ENCODE measurements at places on chromosomes 4 and X.

GRCh38 chr4:22471999-22472461 lies 43.8 kb downstream of the ADGRA3 start:
- DNase-seq, result no peak

GRCh38 chr4:20641976-20642375 lies 58.3 kb upstream of the PACRGL start:
- no peak for DNase-seq

DNA sequence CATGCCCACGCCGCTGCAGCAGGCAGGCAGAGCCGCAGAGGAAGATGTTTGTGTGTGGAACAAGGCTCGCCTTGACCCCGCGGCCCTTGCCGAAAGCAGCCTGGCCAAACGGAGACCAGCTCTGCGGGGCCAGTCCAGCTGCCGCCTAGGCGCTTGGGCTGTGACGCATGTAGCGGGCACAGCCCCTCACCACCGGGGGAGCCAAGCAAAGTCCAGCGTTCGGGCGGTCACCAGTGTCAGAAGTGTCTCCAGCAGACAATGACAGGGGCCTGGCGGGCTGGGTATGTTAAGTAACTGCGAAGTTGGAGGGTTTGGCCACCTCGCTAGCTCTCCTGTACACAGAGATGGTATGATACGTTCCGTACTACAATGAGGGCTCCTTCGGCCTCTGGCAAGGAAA lies 1.3 kb downstream of the AMER1 start:
- peak; percentile 3 for DNase-seq

- DNase-seq, result no peak
Measured at GRCh38 chrX:49160908-49161307, 1.6 kb upstream of the MAGIX start.

DNA sequence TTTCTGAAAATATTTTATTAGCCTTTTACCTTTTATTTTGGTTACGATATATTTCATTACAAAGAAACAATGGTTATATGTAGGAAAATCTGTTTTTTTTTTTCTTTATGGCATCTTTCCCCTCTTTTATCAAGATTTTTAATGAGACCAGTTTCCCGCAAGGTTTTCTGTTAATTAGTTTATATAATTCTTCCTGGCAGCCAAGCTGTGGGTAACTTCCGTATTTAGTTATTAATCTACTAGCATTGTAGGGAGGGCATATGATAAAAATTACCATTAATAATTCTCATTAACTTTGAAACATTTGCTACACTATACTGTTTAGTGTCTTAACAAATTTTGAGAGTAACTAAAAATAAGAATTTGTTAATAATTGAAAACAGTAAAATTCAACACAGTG lies 181.1 kb upstream of the GPRIN3 start:
- DNase-seq, result no peak

DNA sequence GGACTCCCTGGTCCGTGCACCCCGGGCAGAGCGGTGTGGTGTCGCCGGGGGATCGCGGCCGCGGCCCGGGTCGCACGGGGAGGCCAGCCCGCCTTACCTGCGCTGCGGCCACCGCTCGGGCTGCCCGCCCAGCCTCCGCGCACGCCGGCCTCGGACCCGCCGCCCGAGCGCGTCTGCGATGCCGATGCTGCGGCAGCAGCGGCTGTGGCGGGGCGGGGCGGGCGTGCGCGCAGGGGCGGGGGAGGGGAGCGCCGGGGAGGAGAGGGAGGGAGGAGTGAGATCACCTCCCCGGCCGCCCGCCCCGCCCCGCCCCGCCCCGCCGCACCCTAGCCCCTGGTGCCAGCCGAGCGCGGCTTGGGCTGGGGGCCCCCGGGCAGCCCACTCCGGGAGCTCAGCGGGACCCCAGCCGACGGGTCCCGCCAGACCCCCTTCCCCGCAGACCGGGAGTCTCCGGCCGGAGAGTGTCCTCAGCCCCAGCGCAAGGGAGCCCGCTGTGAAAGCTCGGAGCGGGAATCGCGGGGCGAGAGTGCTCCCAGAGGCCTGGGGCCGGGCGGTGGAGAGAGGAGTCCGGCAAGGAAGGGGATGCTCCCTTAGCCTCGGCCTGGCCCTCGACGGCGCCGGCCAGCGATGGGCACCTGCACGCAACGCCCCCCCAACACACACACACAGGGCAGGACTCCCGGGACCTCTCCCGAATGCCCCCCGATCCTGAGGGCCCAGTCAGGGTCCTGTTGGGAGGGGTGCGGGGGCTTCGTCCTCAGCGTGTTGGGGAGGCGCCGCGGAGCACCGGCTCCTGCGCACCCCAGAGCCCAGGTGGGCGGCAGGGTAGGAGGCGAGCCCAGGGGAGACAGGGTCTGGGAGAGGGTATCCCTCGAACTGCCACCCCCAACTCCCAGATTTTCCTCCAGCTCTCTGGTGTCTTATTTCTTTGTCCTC lies at the start of gene L1CAM:
Gene L1CAM (minus strand): TSS at position 206 of the 936 bp plus-strand sequence. CDS start 10,337 bp downstream, outside the sequence.
- peak; percentile 3 for DNase-seq

DNA sequence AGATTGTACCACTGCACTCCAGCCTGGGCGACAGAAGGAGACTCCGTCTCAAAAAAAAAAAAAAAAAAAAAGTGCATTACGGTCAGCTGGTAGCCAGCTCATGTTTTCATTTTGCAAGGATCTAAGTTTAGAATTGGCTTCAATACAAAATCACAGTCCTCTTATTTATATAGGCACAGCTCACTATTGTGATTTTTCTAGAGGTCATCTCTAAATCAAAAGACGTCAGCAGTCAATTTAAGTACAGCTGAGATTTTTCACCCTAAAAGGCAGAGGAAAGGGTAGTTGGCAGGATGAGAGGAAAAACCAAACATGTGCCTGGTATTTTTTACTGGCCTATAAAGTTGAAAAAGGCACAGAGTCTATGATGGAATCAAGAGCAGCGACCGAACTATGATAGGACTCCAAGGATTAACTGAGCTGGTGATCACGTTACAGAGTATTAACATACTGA lies 30.8 kb downstream of the ASB5 start:
- DNase-seq, result no peak

- DNase-seq, result peak; percentile 59
Measured at GRCh38 chrX:134622056-134622812, 36.0 kb downstream of the PLAC1 start.

- DNase-seq, result no peak
Measured at GRCh38 chrX:120514236-120514635, 45.1 kb upstream of the LAMP2 start.

- DNase-seq, result no peak
Measured at GRCh38 chrX:3192835-3193234, 151.6 kb downstream of the ARSF start.

DNA sequence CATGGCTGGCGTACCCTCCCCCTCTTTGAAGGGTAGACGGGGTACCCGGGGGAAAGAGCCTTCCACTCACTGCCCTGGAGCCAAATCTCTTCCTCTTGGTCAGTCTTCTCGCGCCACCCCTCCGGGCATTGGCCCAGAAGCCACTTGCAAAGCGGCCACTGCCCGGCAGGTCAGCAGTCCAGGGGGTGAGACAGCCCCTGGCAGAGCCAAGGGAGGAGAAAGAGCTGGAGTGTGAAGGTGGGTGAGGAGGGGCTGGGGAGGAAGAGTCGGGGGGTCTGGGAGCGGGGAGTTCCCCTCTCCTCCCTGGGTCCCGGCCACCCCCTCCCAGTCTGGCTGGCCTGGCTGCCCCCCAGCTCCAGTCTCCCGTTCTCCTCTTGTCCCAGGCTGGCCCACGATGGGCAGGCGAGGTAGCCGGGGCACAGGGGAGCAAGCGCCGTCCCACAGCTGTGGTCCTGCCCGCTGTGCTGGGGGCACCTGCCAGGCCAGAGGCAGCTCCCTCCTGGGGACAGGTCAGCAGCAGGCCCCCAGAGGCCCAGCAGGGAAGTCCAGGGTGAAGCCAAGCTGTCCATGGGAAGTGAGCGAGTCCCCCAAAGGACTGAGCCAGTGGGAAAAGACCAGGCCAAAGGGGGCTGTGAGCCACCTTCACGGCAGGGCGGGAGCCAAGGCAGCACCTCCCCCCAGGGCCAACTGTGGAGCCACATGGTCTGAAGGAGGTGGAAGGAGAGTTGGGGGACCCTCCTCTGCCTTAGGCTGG lies 21.6 kb upstream of the DUSP9 start:
- no peak for DNase-seq

GRCh38 chrX:145865082-145865481 lies 47.5 kb downstream of the SLITRK2 start:
- DNase-seq, result no peak

- DNase-seq, result no peak
Measured at GRCh38 chr4:13112030-13112429, 372.1 kb downstream of the RAB28 start.

DNA sequence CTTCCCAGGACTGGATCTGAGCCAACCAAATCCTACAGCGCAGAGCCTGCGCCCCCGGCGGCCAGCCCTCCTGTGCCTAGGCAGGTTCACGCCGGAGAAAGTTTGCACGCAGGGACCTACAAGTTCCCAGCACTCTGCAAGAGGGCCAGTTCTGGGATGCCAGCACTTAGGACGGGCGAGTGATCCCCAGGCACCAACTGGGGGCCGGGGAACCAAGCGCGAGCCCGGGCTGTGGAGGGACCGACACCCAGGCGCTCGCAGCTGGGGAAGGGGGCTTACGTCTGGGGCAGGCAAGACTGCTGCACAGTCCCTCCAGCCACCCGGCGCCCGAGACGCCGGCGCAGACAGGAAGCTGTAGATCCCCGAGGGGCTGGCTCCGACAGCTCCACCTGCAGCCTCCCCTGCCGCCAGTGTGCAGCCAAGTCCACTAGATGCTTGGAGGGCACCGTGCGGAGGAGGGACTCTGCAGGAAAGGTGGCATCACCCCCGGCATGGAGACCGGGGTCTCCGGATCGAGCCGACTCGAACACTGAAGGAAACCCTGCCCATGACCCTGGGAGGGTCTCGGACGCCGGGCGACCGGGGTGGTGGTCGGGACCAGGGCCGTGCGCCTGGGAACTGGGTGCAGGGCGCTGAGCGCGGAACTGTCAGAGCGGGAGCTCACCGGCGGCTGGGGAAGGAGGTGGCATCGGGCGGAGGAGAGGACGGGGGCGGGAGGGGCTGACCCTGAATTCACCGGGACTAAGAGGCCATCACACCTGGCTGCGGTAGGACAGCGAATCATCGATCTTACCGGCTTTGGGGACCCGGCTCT lies 566 bp downstream of the CORIN start:
- peak; percentile 79 for DNase-seq

DNA sequence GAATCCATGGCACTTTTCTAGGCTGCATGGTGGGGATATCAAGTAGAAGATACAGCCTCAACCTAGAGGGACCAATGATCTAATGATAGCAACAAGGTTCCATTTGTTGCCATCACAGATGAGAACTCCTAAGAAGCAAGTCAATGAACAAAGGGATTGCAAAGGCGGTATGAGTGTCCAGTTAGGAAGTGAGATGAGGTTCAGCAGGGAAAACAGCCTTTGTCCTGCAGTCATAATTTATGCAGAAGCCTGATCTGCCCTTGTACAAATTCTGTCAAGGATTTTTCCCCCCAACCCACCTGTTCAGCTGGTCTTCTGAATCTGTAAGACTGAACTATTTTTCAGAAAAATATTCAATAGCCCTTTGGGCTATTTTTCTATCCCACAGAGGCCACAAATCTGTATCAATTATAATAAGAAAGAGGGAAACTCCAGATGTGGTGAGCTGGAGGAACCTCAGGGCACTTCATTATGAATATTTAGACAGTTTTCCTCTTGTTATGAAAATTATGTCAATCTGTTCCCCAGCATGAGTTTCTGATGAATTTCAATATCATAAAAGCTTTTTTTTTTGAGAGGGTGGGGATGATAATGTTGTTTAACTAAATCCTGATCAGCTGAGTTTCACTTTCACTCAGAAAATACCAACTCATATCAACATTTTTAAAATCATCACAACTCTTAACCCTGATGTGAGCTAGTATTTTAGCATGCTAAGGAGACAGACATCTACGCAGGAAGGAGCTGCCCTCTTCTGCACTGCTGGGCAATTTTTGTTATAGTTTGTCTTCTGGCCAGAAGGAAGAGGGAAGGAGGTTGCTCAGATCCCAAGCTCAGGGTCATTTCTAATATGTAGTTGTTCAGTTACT lies 127.2 kb upstream of the MAP3K15 start:
- DNase-seq, result peak; percentile 20

- DNase-seq, result no peak
Measured at GRCh38 chrX:27444093-27444908, 18.8 kb downstream of the PPP4R3C start.

DNA sequence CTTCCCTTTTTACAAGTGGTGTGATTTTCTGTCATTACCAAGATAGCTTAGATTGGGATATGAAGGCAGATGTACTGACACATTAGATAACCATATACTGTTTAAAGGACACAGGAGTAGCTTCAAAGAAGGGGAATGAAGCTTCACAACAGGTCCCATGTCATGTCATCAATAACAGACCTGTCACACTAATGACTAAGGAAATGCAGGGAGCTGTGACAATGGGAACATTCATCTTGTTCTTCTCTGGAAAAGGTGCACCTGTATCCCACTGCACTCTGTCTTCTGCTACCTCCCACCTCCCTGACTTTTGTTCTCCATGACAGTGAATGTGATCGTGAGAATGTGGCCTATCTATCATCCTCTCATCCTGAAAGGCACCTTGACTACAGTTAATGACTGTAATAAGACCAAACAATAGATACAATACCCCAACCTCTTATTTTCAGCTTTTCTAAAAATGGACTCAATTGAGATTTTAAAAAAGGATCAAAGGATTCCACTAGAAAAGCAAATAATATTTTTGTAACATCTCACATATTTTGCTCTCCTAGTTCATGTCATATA lies 472.5 kb downstream of the STPG2 start:
- DNase-seq, result no peak

- DNase-seq, result peak; percentile 9
Measured at GRCh38 chr4:173288296-173288695, 45.9 kb downstream of the HMGB2 start.

GRCh38 chr4:167359711-167360110 lies 125.4 kb upstream of the SPOCK3 start:
- DNase-seq, result no peak

DNA sequence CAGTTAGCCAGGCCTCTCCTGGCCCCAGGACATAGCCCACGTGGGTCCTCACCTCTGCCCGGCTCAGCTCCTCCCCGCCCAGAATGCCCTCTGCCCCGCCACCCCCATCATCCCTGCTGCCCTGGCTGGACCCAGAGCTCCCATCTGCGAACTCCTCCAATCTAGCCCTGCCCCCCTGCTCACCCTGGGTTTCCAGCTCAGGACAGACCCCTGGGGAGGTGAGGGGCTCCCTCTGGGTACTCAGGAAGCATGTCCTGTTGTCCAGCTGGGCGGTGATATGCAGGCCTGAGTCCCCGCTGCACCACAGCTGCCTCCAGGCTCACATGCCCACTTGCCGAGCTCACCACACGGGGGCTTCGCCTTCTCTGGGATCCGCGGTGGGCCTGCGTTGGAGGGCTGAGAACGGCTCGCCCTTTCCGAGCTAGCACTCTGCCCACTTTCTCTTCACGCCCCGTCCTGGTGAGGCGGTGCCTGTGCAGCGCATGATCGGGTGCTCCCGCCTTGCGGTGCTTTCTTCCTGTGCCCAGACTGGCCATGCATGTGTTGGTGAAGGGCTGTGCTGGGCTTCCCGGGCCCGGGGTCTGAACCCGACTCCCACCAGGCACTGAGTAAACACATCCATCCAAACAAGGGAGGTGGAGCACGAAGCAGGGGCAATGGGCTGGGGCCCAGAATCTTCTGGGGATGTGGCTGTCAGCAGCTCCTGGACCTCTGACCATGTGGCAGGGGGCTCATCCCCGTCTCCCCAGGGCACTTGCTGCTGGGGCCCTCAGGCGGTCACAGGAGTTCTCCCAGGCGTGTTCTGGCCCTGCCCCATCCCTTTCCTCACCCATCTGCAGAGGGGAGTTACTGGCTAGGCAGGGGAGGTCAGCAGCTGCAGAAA lies 74.3 kb downstream of the RGS12 start:
- no peak for DNase-seq
